DMS 273 treated with DMSO at 0.1 percent for 48 hours (cell line): ENCODE measurements at places on chromosomes 16 and 17.

DNA sequence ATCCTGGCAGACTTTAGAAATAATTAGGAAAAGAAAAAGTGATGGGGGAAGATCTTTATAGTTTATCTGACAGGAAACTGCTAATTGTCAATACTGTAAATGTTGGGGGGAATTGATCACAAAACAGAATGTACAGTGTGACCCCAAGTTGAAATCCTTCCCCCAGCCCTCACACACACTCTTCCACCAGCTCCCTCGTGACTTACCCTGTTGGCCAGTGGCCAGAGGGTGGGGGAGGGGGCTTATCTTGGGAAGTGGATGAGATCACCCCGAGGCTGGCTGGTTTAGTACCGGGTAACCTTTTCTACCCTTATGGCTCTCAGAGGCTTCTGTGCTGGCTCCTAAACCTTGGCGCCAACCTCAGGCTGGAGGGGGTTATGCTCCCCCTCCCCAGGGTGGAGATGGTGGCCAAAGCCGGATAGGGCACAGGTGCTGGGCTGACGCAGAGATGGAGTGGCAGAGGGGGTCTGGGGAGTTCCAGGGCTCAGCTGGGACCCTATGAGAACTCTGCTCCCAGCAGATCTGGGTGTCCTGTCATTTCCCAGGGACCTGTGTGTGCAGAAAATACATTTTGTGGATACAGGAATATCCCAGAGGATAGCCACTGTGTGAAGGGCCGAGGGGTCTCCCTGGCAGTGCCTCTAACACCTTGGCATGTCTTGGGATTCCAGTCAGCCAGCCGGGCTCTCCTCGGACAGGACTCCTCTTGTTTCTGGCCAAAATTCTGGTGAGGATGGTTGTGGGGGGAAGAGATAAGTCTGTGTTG, 18.6 kb downstream of the CDH16 start:
- DNase-seq = no peak

GRCh38 chr16:48172682-48173081, 16.9 kb upstream of the ABCC12 start:
- DNase-seq = no peak

- no peak for DNase-seq
Measured at GRCh38 chr17:688100-688989, 26.3 kb downstream of the VPS53 start.

- DNase-seq = no peak
Measured at GRCh38 chr16:29812754-29813643, 1.0 kb downstream of the PRRT2 start.

DNA sequence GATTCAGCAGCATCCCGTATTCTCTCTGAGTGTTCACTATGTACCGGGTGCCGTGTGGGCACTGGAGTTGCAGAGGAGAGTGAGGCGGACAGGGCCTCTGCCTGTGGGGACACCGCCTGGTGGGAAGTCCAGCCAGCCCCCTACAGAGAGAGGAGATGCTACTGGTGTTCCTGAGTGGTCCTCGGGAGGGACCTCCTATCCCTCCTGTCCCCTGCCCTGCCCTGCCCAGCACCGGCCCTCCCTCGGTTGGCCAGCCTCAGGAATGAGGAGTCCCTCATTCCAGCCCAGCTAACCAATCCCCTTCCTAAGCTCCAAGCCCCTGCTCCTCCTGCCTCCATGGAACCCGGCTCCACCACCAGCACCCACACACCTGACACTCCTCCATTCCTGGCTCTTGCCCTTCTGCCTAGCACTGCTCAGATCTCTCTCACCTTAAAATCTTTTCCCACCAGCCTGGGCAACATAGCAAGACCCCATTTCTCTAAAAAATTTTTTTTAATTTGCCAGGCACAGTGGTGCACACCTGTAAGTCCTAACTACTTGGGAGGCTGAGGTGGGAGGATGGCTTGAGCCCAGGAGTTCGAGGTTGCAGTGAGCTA, 2.0 kb downstream of the ASGR2 start:
- no peak for DNase-seq
